Anterior cingulate cortex (tissue), 58 donors: ENCODE measurements at places on chromosomes 2 and 18.

DNA sequence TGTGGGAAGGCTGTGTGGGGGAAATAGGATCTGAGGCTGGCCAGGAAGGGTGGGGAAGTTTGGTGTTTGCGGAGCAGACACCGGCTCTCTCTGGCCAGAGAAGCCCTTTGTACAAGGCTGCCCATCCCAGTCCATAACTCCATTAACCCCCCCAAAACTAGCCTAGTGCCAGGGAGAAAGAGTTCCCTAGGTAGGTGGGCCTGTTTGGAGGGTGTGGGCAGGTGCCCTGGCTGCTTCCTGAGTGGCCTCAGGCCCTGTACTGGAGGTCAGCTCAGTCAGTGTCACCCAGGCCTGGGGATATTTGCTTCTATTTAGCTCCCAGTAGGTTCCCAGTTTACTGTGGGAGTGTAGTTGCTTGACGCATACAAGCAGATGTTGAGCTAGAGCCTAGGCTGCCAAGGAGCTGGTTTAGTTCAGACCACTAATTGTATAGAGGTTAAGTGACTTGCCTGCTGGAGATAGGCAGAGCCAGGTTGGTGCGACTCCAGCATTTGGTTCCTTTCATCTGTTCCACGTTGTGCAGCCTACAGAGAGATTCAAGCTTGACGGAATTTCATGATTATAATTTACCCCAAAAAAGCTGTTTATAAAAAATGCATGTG lies 2.9 kb upstream of the GREB1 start:
- DNase-seq, result no peak

- no peak for DNase-seq
These were observed 93.3 kb downstream of the ICA1L start for GRCh38 chr2:202778217-202778616.

GRCh38 chr2:106789185-106789584 lies 96.8 kb downstream of the ST6GAL2 start:
- no peak for DNase-seq

DNA sequence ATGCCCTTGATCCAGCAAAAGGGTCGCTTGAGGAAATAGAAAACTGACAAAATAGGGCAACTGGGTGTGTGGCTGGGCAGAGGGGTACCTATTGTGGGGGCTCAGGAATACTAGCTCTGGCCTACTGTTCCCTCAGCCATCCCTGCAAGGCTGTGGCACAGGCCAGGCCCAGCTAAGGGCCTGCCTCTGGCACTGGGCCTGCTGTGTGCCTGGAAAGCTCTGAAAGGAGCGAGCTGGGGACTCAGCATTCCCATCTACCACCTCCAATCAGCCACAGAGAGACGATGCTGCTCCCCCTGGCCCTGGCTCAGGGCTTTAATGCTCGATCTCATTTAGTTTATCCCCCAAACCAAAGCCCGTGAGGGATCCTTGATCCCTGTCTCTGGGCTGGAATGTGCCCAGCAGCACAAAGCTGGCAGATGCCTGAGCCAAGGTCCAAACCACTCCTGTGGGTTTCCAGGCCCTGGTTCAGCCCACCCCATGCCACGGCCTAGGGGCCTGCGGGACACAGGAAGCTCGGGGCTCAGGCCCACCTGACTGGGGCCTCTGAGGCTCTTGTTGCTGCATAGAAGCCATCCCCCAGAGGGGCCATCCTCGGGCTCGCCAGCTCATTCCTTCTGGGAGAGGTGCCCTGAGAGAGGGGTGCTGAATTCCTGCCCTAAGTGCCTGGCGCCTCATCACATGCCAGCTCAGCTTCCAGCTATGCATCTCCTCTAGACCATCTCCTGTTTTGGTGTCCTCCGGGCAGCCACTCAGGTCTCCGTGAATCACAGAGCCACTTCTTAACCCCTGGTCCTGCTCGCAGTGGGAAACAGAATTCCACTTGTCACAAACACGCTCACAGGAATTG lies 43.0 kb upstream of the KCNF1 start:
- no peak for DNase-seq

DNA sequence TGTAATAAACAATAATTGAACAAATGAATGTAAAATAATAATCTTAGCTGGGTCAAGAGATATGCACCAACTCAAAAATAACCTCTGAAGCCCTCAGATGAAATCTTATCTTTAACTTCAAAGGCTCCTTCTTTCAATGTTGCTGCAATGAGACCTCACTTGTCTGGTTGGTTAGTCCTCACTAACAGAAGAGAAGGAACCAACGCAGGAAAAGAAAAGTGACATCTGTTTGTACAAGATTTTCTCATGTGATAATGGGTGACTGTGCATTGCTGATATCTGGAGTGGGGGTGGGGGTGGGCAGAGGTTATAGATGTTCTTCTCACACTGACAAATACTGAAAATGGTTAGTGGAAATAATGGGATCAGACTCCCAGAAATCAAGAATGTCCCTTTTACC lies 2.6 kb downstream of the SCN7A start:
- no peak for DNase-seq

DNA sequence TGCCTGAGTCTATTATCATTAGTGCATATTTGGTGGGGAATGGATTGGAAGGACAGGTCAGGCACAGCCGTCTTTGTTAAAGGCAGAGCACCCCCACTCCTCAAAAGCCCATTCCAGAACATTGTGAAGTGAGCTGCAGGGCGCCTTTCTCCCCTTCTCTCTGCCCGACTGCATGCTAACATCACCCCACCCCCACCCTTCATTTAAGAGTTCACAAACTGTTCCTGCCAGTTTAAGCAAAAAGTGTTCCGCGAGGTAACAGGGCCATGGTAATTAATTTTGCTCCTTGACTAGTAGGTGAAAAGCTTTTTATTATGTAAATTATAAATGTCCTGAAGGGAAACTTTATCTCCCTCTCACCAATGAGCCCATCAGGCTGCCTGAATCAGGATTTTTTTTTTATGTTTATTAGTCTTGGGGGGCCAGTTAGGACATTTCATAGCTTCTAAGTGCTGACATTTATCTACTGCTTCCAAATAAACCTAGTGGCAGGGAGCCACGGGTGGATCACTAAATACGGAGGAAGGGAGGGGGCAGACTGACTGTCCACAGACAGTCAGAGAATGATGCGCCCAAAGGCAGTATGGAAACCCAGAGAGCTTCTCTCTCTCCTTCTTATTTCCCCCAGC lies 99.4 kb downstream of the FTCDNL1 start:
- DNase-seq, result no peak

GRCh38 chr2:15432642-15433256 lies 128.4 kb downstream of the NBAS start:
- no peak for DNase-seq

GRCh38 chr2:172281648-172282570 lies 145.5 kb upstream of the ITGA6 start:
- no peak for DNase-seq

DNA sequence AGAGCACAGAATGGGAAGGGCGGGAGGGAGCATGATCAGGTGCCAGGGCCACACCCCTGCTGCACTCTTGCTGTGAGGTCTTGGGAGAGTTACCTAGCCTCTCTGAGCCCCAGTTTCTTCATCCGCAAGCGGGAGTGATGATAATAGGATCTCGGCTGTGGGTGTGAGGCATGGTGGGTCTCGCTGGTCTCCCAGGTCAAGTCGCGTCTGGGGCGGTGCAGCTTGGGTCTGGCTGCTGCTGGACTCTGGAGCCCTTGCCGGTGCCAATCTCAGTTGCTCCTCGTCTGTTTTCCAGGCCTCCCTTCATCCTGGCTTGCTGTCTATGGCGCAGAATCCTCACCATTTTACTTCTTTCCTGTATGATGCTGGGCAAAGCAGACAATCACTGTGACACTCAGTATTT lies 130.3 kb upstream of the RAB12 start:
- DNase-seq, result no peak

DNA sequence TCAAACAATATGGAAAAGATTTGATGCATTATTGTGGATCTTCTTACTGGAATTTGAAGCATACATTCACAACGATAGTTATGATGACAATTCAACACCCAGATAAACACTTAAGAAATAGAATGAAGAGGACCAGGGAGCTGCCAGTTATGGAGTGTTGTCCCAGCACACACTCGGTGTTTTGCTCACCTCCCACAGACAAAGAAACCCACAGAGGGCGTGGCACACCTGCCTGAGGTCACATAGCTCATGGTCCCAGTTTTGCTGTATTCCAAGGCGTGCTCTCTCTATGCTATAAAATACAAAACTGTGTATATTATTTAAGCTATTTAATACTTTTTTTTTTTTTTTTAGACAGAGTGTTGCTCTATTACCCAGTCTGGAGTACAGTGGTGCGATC lies 31.1 kb downstream of the EFR3B start:
- no peak for DNase-seq

GRCh38 chr2:236008857-236009256 lies 159.3 kb downstream of the GBX2 start:
- no peak for DNase-seq
